ENCODE measurements at places on chromosomes 3 and 15.

DNA sequence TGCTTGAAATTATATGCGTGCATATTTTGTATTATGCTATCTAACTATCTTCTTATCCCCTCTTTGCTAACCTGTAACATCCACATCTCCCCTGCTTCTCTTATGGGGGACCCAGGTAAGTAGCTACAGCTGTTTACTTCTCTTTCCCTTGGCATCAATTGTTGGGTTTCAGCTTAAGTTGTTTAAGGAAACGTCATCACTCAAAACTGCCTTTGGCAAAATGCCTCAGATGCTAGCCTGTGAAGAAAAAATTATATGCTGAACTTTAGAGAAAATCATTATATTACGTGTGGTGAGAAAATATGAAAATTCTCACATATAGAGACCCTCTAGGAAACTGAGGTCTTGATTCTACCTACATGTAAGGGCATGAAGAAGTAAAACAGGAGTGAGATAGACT, 447.0 kb upstream of the NECTIN3 start:
- DNase-seq = no peak

- no peak for DNase-seq
Observed at GRCh38 chr3:127221037-127221436, 28.1 kb downstream of the PRR23E start.

GRCh38 chr3:168295027-168295426, 199.3 kb upstream of the GOLIM4 start:
- DNase-seq = no peak

GRCh38 chr3:8519774-8520448, 18.3 kb downstream of the LMCD1 start:
- no peak for DNase-seq

- peak; percentile 33 for DNase-seq
Observed at GRCh38 chr3:143597774-143598652, 250.3 kb downstream of the SLC9A9 start.

GRCh38 chr3:10384541-10385360, 63.8 kb upstream of the SEC13 start:
- DNase-seq = no peak

DNA sequence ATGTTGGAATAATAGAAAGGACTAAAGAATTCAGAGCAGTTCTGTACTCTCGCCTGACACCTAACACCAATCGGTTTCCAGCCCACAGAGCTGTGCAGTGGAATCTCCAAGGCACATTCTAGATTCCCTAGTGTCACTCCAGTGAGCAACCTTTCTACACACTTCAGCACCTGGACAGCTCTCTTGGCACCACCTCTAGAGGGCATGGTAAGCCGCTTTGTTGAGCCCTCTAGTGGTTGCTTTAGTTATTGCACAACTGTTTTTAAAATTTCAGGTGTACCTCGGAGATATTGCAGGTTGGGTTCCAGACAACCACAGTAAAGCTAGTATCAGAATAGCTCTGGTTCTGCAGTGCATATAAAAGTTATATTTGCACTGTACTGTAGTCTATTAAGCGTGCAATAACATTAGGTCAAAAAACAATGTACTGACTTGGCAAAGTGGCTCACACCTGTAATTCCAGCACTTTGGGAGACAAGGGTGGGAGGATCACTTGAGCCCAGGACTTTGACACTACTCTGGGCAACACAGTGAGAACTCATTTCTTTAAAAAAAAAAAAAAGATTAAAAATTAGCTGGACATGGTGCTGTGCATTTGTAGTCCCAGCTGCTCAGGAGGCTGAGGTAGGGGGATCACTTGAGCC, 26.5 kb upstream of the ERC2 start:
- peak; percentile 88 for DNase-seq

- no peak for DNase-seq
Observed at GRCh38 chr3:132090921-132091320, 56.1 kb upstream of the CPNE4 start.

- DNase-seq = no peak
Observed at GRCh38 chr3:49703443-49703927, 14.1 kb downstream of the RNF123 start.

DNA sequence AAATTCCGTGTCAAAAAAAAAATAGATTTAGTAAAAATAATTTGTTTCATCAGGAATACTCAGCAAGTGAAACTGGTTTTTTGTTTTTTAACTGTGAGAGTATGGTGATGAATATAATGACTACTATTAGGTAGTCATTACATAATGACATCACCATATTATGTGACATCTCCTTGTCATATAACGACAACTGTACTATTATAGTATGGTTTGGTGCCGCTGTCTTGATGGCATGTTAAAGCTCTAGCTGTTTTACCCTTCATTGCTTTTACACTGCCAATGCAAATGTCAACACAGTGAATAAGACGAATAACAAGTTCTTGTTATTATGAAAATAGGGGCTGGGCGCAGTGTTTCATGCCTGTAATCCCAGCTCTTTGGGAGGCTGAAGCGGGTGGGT, 45.6 kb upstream of the FAH start:
- DNase-seq = no peak

GRCh38 chr15:51697163-51697562, 15.9 kb downstream of the SCG3 start:
- DNase-seq = no peak

DNA sequence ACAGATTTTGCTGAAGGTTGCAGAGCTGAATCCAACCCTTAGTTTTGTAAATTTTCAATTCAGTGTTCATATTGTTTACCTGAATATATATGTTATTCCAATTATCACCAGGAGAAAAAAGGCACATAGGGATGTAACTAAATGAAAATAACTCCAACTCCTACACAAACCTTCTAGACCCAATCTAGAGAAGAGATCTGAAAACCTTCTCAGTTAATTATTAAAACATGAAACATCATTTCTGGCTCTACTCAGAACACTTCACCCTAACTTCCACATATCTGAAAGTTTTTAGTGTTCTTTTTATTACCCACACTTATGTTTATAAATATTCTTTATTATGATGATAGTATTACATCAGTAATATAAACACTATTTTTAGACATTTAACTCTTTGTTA, 76.6 kb downstream of the LRRFIP2 start:
- DNase-seq = no peak

DNA sequence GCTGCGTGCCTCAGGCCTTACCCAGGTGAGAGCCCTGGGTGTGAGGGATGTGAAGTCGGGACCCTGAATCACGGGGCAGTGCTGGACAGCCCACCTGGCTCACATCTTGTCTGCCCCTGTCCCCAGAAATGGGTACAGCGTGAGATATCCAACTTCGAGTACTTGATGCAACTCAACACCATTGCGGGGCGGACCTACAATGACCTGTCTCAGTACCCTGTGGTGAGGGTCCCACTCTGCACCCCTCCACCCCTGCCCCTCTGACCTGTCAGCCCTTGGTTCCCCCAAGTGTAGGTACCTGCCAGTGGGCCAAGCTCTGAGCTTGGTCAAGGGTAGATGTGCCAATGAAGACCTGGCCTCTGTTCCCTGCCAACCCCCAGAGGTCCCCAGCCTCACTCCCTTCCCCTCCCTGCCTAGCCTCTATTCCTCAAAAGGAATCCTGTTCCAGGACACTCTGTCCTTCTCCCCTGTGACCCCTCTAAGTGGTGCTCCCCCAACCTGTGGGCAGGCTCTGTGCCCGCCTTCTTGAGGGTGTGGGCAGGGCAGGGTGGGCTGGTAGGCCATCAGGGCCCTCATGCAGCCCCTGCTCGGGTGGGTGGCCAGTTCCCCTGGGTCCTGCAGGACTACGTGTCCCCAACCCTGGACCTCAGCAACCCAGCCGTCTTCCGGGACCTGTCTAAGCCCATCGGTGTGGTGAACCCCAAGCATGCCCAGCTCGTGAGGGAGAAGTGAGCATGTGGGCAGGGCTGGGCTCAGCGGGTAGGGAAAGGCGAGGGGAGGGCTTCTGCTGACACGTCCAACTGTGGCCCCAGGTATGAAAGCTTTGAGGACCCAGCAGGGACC, 25.1 kb downstream of the NBEAL2 start:
- no peak for DNase-seq

DNA sequence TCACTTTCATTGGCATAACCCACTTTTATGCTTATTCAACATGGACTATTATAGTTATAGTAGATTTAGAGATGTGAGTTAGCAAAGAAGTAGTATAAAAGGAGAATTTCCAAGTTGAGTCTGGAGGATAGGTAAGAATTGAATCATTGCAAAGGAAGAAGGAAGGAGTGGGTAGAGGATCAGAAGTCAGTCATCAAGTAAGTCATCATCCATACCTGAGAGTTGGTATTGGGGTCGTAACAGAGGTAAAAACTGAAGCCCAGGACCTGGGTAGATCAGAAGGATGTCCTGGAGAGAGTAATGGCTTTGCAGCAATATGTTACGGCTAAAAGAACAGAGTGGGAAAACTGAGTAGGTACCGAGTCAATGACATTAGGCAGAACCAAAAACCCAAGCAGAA, 265.7 kb downstream of the SUCLG2 start:
- DNase-seq = no peak

GRCh38 chr3:131033480-131034080, 6.9 kb downstream of the NEK11 start:
- no peak for DNase-seq

DNA sequence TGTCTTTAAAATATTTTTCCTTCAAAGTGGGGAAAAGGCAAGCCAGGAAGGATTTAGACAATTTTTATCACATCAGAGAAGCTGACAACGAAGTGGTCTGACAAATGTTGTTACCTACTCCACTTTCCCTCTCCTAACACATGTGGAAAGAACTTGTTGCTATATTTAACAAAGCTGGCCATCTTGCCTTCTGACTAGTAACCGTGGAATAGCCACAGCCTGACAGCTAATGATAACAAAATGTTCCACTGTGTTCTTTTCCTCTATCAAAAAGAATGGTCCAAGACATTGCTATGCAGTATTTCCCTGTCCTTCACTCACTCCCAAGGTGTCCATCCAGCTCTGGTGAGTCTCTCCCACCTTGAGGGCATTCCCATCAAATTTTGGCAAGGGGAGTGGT, 481.4 kb upstream of the THBS1 start:
- no peak for DNase-seq

DNA sequence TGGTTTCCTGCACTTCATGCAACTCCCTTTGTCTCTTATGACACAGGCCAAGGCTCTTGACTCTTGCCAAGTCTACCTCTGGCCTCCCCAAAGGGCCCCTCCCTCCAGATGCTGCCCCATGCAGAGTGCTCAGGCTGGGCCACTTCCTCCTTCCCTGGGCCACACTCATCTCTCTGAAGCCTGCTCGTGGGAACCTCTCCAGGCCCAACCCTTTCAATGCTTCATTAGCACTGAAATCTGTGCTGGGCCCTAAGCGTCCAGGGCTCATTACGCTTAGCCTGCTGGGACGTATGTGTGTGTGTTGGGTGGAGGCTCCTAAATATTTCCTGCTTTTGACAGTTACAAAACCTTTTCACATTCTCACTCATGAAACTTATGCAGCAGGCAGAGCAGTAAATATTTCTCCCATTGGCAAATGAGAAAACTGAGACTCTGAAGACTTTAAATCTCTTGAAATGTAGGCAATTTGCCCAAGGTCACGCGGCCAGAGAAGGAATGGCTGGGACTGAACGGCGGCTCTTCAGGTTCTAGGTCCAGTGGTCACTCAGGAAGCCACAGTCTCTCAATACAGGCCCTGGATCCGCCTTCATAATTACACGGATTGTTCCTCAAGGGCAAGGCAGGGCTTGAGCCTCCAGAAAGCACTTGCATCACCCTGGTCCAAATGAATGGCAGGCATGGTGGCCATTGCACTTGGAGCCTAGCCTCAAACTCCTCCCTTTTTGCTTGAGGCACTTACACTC, 241.7 kb upstream of the HES1 start:
- DNase-seq = peak; percentile 36

- no peak for DNase-seq
Observed at GRCh38 chr3:123623346-123623880, 38.6 kb upstream of the HACD2 start.

GRCh38 chr3:129440618-129441190, 680 bp downstream of the IFT122 start:
- DNase-seq = no peak

- no peak for DNase-seq
Observed at GRCh38 chr3:76438971-76439370, 600.9 kb upstream of the ROBO2 start.

DNA sequence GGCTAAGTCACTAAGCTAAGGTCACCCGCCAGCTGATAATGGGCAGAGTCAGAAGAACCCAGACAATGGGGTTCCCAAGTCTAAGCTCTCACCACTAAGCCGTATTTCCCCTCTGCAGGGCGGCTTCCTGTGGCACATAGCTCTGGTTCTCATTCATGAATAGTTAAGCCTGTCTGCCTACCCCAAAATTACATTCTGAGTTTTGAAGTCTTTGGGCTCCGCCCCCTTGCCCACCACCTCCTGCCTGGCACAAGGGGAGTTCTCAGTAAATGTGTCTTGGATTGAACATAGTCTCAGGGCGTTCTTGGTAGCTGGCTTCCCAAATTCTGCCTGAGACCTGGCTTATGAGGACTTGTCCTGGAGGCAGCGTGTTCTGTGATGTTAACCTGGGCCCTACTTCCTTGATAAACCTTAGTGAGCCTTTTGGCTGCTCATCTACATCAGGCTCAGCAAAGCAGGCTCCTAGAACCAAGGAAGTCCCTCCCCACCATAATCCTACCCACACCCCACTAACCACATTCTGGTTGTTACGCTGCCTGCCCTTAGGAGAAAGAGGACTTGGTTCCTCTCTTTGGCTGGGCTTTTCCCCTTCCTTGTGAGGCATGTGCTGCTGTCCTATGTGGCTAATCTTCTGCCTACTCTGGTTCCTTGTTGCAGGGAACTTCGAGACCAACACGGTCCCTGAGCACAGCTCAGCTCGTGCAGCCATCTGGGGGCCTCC, 54.9 kb downstream of the STARD5 start:
- no peak for DNase-seq

- DNase-seq = no peak
Observed at GRCh38 chr15:65841121-65841930, 28.0 kb upstream of the RAB11A start.

DNA sequence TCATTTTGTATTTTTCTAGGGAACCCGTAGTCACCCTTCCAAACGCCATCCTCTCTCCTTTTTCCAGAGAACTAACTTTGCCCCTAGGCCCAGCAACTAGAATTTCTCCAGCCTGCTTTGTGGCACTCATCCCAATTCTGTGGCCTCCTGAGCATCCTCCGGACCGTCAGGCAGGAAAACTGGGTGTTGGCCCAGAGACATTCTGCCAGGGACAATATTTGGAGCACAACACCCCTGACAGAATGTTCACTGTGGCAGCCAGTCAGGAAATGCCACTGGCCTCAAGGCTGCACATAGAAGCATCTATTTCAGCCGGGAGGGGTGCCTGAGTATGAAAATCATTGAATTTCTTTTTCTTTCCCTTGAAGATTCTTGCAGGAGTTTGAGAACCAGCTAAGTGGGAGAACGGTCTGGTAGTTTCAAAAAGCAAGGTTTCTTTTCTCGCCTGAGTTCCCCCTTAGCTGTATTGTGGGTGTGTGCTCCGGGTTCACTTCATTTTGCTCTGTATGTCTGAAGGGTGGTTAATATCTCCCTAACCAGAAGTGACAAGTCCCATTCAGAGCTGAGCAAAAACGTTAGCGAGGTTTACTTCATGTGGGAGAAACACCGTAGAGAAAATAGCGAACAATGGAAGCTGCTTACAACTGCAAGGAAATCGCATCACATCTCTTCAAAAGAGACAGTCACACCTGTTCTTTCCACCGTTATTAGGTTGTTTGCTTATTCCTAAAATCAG, 108.1 kb upstream of the TPM1 start:
- no peak for DNase-seq
